ENCODE measurements at places on chromosomes 4 and X. TPM values are rescaled to one million over a fixed set of nuclear protein-coding genes. Genes with fewer than 3 reads are reported as not detected.

- DNase-seq = no peak
These were observed 12.0 kb downstream of the GAGE1 start for GRCh38 chrX:49610718-49611310.

GRCh38 chrX:19063030-19063429, 59.2 kb downstream of the ADGRG2 start:
- no peak for DNase-seq

DNA sequence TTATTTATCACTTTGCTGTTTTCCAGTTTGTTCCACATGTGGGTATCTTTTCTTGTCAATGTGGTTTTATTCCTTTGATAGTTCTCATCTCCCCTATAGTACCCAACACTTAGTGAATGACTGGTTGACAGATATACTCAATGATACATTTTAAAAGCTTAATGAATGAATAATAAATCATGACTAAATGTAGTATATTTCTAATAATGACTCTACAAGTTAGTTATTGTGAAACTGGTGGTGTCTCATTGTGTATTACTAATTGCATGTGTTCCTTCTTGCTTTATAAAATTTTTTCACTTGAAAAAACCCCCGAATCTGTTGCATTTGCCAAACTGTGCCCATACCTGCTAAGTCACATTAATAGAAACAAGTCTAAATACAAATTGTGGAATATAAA, 95.4 kb downstream of the MBNL3 start:
- peak; percentile 6 for DNase-seq

DNA sequence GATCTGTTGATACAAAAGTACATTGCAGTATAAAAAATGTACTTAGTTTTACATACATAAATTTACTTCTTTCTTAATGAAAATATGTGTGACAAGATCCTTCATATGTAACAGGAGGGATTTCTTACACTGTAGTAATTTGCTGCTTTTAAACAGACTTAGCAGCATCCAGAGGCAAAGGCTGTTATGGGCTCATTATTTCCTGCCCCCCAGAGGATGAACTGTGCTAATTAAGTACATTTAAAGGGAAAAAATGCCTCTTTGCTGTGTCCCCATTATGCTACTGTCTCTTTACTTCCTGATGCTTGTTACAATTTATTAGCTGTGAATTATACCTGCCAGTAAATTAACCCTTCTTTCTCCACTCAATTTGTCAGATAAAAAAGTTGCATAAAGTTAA, 47.1 kb downstream of the NDST3 start:
- DNase-seq = no peak

DNA sequence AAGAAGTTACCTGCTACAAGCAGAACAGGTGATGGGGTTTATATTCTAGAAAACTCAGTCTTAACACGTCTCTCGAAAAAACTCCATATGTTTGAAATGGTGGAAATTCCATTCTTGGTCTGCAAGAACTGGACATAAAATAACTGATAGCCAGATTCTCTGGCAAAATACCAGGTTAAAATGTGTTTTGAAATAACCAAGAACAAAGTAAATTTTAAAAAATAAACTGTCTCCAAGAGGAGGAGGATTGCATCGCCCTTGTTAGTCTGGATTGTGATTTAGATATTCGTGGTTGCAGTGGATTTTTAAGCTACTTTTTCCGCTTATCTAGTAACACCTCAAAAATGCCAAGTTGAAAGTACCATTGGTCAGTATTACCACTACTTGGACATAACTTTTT, 40.8 kb downstream of the CENPU start:
- no peak for DNase-seq

DNA sequence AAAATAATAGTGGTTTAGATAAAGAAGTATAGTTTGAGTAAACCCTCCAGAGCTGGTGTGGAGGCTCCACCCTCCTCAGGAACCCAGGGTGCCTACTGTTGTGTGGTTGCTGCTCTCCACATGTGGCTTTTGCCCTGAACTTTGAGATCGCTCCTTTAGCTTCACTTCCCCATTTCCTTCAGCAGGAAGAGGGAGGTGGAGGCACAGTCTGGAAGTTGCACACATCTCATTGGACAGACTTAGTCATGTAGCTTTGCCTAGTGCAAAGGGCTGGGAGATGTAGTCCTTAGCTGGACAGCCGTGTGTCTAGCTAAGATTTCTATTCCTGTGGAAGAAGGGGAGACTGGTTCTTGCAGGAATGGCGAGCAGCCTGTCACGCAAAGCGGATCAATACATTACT, 37.9 kb downstream of the RGS12 start:
- DNase-seq = no peak

- no peak for DNase-seq
These were observed 145.4 kb upstream of the MAP3K15 start for GRCh38 chrX:19660604-19661255.

DNA sequence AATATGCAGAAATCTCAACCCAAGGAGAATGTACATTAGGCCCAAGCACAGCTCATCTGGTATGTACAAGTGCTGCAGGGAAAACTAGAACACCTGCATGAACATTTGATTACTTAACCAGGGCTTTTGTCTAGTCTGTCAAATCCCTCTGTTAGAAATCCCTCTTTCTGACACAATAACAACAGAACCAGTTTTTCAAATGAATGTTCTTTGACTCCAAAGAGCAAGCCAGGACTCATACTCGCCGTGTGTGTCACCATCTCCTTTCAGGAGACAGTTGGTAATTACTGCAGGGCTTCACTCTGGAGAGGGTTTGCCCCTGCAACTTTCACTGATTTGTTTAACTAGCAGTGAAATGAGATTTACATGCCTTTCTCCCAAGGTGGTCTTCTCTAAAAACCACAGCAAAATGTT, 143.0 kb upstream of the FAM241A start:
- peak; percentile 91 for DNase-seq

- no peak for DNase-seq
These were observed 261.9 kb downstream of the FRMPD4 start for GRCh38 chrX:12400218-12400617.

DNA sequence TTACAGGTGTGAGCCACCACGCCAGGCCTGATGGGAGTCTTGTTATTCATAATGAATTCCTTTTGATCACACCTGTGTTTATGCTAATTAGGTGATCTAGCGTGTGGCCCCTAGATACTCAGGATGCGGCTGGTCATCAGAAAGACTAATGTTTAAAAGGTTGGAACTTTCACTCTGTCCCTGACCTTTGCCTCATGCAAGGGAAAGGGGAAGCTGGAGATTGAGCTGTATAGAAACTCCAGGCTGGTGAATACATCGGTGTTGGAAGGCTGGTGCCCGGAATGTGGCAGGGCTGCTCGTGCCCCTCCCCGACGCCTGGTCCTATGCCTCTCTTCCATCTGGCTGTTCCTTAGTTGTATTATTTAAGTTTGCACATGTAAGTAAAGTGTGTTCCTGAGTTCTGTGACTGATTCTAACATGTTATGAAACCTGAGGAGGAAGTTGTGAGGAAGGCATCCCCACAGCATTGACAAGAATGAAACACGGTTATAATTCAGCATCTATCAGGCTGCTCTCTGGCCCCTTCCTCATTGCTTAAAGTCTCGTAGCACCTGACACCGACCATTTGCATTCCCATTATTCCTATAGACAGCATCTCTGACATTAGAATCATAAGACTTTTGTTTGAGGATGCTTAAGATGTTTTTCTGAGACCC, 28.9 kb downstream of the CASP3 start:
- DNase-seq = no peak

- no peak for DNase-seq
These were observed 3.0 kb downstream of the SULT1B1 start for GRCh38 chr4:69757464-69757863.

DNA sequence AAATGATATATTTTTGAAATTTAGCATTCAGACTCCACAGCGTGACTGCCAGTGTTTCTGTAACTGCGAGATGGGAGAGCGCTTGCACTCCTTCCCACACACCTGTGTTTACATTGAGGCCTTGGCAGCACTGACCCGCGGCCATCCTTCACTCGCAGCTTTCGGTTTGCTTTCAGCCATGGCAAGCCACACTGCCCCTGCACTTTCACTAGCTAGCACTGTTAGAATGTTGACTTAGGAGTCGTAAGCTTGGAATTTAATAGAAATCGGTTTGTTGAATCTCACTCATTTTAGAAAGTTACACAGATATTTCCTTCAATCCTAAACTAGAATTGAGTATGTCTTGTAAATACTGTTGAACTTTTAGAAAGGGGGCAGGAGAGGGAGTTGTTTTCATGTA, 136.2 kb downstream of the CFAP299 start:
- peak; percentile 4 for DNase-seq

DNA sequence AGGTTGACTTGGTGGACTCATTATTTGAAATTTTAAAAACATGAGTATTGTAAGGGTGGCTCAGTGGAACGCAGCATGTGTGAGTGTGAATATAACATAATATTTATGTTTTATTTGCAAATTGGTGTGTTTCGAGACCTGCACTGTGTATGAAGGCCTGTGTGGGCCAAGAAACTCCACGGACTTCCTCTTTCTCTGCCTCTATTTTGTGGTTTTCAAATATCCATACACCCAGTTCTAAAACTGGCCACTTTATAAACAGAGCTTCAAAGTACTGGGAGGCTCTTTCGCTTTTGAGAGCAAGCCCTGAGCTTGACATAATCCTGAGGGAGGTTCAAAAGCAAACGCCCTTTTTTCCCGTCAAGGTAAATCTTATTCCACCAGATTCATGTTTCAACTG, 187.7 kb downstream of the GPAT3 start:
- DNase-seq = no peak

DNA sequence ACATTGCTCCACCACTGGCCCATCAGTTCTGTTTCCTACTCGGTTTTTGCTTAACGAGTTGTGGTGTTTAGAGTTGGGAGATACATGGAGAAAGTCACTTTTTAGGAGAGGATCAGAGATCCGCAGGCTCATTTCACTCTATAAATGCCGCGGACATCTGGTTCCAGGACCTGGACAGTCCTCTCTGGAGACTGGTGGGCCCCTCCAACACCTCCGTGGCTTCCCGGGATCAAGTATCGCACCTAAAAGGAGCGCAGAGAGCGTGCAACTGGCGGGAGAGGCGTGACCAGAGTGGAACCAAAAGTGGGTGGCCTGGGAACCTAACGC, 9.9 kb upstream of the CLTRN start:
- DNase-seq = no peak

DNA sequence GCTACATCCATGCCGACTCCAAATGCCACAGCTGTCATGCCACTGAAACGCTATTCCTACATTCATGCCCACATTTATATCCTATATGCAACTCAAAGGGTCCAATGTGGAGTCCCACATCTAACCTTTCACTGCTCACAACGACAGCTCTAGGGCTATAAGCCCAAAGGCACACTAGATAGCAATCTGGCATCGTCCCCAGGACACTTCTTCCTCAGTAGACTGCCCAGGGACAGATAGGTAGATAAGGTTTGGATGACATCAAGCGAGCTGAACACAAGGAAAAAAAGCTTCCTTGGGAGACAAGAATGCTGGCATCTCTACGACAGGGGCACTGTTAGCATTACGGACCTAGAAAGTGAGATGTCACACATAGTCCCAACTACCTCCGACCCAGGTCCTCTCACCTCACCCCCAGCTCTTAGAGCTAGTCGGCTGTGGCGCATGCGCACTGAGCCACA, 685 bp downstream of the RAB9B start:
- DNase-seq = no peak

DNA sequence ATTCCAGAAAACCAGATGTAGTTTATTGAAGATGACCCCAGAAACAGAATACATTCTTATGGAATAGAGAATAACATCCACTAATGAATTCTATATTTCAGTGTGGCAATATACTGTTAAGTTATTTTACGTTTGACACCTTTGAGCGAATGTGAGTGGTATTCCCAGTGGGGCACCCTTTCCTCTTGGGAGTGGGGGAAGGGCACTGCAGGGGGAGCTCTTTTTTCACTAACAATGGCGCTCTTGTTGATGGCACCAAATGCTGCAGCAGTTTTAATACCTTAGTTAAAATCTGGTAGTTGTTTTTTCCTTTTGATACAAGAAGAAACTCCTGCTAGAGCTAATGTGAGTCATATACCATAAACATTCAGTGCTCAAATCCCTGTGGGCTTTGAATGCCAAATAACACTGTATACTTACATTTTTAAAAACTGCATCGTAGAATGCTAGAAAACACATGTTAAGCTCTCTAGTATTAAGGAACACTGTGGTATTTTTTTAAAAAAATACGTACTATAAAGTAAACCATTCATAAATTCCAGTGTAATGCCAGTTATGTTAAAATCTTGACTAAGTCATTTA, 178.5 kb downstream of the DCHS2 start:
- no peak for DNase-seq

GRCh38 chr4:19095491-19096046, 1074.0 kb upstream of the LCORL start:
- DNase-seq = no peak

- no peak for DNase-seq
These were observed 482 bp downstream of the RNF4 start for GRCh38 chr4:2469192-2469984.

GRCh38 chr4:43103048-43103447, 210.5 kb downstream of the GRXCR1 start:
- DNase-seq = no peak

DNA sequence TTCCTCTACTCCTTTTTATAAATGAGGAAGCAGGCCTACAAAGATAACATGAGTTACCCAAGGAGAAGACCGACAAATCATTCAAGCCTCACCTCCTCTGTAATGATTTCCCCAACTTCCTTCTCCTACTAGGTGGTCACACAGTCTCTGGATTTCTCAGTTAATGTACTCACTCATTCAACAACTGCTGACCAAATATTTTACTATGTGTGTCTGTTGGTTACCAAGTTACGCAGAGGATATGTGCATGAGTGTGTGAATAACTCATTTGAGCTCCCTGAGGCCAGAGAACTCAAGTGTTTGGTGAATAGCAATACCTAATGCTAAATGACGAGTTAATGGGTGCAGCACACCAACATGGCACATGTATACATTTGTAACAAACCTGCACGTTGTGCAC, 10.4 kb downstream of the CASK start:
- no peak for DNase-seq

DNA sequence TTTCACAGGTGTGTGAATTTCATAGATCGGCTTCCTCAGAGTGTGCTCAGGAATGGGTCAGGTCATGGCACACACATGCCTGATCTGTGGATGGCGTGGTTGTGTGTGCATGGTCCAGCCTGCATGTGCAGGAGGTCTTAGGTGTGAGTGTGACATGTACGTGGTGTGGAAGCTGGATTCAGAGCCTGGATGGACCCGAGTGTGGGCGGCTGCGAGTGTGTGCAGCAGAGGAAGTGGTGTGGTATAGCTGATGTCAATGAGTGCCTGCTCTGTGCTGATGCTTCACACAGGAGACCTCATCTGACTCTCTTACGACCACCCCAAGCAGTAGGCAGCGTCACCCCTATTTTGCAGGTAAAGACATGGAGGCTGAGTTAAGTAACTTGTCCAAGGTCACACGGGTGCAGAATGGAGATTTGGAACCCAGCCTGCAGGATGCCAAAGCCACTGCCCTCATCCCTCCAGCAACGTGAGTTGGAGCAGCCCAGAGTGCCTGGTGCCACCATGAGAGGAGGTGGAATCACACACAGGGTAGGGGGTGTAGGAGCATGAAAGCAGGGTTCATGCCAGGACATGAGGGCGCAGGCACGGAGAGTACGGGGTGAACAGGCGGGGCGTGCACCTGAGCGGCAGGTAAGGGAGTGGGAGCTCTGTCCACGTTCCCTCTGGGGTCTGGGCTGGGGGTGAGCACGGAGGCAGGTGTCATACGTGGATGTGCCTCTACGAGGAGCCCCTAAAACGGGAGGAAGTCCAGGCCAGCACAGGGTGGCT, 24.2 kb upstream of the C4orf50 start:
- no peak for DNase-seq

Gene SPIN2A
- 0.14 TPM for total RNA-seq

Gene C4orf51
- total RNA-seq = not detected

Gene GRIA3
- total RNA-seq = not detected

Gene PHOX2B
- not detected for total RNA-seq

Gene OCIAD2
- total RNA-seq = 182 TPM

Gene EGFL6
- total RNA-seq = not detected

Gene SMR3B
- total RNA-seq = not detected

Gene TMEM144
- total RNA-seq = 2.6 TPM
